ENCODE measurements at places on chromosomes 2 and 18. TPM values are rescaled to one million over a fixed set of nuclear protein-coding genes. Genes with fewer than 3 reads are reported as not detected.

Gene TMEM200C
- total RNA-seq: 11.2 TPM

DNA sequence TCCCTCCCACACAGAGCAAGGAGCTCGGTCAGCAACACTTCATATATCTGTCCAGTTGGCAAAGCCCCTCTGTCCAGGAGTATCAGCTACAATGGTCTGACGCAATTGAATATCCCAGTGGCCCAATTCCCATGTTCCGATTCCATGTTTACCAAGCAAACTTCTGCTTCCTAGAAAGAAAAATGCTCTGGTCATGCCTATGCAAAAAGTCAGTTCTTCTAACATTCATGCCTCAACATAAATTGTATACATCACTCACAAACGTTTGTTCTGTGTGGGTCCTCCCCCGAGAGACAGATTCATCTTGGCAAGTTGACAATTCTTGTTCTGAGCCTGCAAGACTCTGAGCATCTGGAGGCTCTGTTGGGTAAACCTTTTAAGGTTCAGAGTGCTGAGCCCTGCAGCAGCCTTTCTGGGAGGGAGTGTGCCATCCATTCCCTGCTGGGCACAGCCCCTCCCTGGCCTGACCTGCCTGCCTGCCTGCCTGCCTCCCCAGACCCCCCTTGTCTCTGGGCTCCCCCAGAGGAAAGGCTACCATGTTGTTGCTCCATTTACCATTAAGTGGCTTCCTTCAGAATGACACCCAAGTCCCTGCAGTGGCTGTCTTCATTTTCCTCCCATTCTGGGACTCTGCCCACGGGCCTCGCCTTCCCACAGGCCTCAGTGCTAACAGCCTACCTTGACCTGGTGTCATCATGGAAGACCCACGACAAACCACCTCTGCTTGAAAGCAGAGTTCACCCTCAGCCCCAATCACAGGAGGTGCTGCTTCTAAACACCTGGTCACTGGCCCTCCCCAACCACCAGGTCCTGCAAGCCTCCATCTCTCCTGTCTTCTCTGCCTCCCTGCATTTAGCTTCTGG, 37.6 kb upstream of the TAF1B start:
- DNase-seq: no peak
- peak overlapping the region; percentile 68 for H3K27ac ChIP-seq
- no peak overlapping the region for H3K4me3 ChIP-seq

DNA sequence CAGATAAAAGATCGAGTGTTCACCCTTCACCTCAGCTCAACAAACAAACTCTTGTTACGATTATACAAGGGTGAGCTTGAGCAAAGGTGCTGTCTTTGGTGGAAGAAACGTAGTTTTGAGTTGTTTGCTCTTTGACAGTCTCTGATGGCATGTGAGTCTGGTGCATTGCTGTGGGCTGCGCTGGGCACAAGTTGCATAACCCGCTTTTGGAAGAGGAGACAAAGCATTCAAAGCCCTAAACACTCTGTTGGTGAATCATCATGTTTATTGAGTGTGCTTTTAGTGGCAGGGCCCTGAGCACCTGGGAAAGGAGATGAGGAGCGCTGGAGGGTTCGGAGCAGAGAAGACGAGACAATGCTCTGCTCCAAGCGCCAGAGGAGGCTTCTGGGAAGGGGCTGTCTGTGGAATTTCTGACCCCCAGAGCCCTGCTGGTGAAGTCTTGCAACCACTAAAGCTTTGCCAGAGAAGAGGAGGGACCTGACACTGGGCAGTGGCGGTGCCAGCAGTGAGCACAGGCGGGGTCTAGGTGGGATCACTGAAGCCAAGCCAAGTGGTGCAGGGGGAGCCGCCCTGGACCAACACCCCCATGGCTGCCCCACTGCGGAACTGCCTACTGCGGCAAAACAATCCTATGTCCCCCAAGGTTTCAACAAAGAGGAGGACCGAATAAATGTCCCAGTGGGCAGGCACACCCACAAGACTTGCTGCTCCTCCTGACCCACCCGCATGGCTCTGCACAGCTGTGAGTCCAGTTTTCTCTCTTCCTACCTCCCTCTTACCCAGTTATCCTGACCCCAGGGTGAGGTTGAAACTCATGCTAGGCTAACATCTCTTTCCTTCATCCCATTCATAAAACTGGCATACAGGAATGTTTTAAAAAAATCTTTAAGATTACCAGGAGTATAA, 64.0 kb downstream of the TNFRSF11A start:
- H3K27me3 ChIP-seq: peaks cover 54% of the 10 kb centered on the region
- H3K36me3 ChIP-seq: no peaks in the 10 kb centered on the region
- no peaks in the 10 kb centered on the region for H3K4me1 ChIP-seq
- DNase-seq: no peak
- H3K4me3 ChIP-seq: no peak overlapping the region

GRCh38 chr18:27014841-27015240, 149.3 kb upstream of the AQP4 start:
- no peaks in the 10 kb centered on the region for H3K36me3 ChIP-seq
- DNase-seq: no peak
